Tibial nerve (tissue), 4 donors: ENCODE measurements at places on chromosomes 3 and 15. TPM values are rescaled to one million over a fixed set of nuclear protein-coding genes. Genes with fewer than 3 reads are reported as not detected.

Gene PPARG
- 29.1 TPM for total RNA-seq

Gene SAMD7
- total RNA-seq, result not detected

Gene CPLX3
- not detected for total RNA-seq

Gene SMCO1
- total RNA-seq, result not detected

Gene GOLGA8T
- total RNA-seq, result not detected

Gene ZNF80
- not detected for total RNA-seq

Gene EXD1
- not detected for total RNA-seq

Gene SEC61A1
- 106 TPM for total RNA-seq

DNA sequence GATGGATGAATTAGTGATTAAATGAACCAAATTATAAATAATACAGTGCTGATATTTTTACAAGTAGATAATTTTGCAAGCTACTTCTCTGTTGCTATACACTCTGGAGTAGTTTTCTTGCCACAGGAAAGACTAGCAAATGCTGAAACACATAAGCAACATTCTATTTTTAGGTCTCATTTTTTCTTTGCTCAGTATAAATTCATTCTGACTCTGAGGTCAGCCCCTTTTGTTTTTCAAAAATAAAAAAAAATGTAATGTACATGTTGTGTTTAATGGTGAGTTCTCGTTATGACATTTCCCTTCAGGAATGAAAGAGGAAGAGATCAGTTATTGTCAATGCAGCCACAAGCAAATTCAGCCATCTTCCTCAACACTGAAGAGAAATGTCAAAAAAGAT is 24.9 kb downstream of the GJD2 start:
- DNase-seq, result no peak

- no peak for DNase-seq
These were observed 52.9 kb downstream of the TRPM7 start for GRCh38 chr15:50633653-50634052.

DNA sequence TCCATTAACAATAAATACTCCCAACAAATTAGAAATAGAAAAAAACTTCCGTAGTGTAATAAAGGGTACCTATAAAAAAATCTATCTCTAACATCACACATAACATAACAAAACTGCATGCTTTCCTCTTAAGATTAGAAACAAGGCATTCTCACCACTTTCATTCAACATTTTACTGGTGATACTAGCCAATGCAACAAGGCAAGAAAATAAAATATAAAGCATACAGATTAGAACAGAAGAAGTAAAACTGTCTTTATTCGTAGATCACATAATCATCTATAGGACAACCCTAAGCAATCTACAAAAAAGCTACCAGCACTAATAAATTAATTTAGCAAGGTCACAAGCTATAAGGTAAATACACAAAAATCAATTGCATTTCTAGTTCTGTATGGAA is 107.1 kb downstream of the PLD1 start:
- DNase-seq, result no peak

- DNase-seq, result no peak
These were observed 198.4 kb upstream of the UBE2E1 start for GRCh38 chr3:23607184-23607847.

GRCh38 chr15:95944193-95944592 is 386.3 kb upstream of the NR2F2 start:
- DNase-seq, result no peak

DNA sequence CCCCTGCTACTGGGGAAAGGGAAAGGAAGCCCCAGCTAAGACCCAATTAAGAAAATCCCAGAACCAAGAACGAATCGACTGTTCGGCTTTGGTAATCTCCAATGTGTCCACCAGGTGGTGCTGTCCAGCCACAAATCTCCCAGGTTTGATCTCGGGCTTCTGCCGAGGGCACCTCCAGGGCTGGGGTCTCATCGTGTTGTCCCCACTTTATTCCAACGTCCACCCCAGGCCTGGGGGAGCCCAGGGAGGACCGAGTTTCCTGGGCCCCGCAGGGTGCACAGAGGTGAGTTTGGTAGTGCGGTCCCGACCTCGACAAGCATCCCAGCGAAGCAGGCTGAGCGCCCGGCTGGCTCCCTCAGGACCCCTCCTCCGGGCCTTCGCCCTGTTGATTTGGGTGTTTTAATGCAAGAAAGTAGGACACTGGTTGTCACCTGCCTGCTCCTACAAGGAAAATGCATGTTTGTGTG is 185.1 kb downstream of the GOLGA6L6 start:
- no peak for DNase-seq

DNA sequence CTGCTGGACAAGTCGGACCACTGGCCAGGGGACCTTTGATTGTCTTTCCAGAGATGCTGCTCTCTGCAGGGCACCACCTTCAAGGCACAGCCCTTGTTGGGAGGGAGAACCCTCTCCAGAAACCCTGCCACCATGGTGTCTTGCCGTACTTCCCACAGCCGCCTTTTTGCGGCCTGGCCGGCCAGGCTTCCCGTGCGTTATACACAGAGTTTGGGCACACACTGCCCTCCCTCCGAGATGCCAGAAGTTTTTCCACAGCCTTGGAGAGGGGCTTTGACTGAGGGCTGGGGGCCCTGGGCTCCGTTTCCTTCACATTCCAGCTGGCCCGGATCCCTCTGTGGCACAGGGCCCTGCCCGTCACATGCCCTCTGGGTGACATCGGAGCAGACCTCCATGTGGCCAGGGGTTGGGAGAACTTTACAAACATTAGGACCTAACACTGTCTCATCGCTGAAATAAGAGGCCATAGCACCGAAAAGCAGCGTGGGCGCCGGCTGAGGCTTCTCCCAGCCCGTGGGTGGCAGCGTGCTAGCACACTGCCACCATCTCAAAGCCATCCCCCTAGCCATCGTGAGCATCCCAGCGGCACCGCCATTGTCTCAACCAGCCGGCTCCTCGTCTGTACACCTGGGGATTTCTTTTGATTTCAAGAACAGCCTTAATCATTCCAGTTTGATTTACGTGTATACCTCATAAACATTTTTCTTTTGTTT is 6.3 kb upstream of the APEH start:
- DNase-seq, result no peak

- DNase-seq, result no peak
These were observed 58.2 kb upstream of the ACAN start for GRCh38 chr15:88745065-88745464.

GRCh38 chr3:58799271-58799670 is 132.7 kb upstream of the FAM3D start:
- no peak for DNase-seq

DNA sequence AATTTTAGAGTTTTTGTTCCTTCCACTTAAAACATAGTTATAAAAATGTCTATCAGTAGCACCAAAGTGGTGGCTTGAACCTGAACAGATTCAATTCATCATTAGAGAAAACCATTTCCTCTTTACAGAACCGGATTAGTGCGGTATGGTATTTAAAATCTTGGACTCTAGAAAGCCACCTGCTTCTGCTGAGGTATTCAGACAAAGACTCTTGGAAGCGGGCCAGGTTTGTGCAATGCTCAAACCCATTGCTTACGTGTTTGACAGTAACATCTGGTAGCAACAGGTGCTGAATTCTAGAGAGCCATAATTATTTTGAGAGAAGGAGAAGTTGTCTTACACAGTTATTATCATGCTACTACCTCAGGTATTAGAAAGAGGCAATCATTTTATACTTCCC is 290.5 kb downstream of the NAALADL2 start:
- no peak for DNase-seq

- no peak for DNase-seq
These were observed 118.0 kb downstream of the ABI3BP start for GRCh38 chr3:100875239-100875638.

DNA sequence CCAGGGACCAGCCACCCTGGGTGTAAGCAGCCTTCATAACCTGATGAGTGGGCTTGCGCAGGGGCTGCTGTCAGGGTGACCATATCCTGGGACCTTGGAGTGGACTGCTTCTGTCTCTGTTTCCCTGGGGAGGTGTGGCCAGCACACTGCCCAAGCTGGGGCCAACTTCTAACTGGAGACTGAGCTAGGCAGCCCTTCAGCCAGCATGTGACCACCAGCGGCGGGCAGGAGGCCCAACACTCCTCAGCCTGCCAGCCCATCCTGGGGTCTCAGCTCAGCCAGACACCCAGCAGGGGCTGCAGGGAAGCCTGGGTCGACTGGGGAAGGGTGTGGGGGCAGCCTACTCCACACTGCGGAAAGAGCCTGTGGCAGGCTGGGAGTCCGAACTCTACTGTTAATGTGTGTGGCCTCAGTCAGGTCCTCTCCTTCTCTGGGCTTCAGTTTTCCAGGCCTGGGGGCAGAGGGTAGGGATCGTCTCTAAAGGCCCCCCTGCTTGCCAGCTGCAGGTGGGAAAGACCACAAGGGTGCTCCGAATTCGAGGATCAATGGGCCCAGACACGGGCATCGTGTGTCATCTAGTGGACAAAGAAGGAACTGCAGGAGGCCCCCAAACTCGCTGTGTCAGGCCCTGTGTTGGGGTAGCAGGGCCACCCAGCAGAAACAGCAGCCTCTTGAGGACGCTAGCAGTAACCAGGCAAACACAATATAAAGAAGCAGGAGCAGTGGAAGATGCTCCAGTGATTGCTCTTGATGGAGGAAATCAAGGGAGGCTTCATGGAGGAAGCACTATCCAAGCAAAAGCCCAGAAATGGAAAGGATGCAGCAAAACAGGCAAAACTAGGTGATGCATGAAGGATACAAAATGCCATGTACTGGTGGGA is 2.0 kb upstream of the SEMA3G start:
- DNase-seq, result peak; percentile 72
